Heart right ventricle (tissue), 16 donors: ENCODE measurements at places on chromosomes 4 and X. TPM values are rescaled to one million over a fixed set of nuclear protein-coding genes. Genes with fewer than 3 reads are reported as not detected.

SMIM10 gene
- total RNA-seq, result 7.3 TPM

C1QTNF7 gene
- total RNA-seq, result 2.7 TPM

GASK1B gene
- total RNA-seq, result 73.8 TPM

SRPX2 gene
- 6.5 TPM for total RNA-seq

ZCCHC18 gene
- 0.42 TPM for total RNA-seq

SLIT2 gene
- total RNA-seq, result 6.4 TPM

GBA3 gene
- not detected for total RNA-seq

TCEAL7 gene
- total RNA-seq, result 2.9 TPM
